ENCODE measurements at places on chromosomes 3 and 15. TPM values are rescaled to one million over a fixed set of nuclear protein-coding genes. Genes with fewer than 3 reads are reported as not detected.

Gene SPCS1
- total RNA-seq = 80.3 TPM

Gene COL7A1
- 15.7 TPM for total RNA-seq

Gene APOD
- not detected for total RNA-seq

GRCh38 chr15:69748131-69748530, 295.5 kb downstream of the RPLP1 start:
- no peak overlapping the region for H3K4me3 ChIP-seq
- no peak for DNase-seq
- H3K27ac ChIP-seq = no peak overlapping the region
- no peaks in the 10 kb centered on the region for H3K27me3 ChIP-seq
- no peaks in the 10 kb centered on the region for H3K4me1 ChIP-seq

DNA sequence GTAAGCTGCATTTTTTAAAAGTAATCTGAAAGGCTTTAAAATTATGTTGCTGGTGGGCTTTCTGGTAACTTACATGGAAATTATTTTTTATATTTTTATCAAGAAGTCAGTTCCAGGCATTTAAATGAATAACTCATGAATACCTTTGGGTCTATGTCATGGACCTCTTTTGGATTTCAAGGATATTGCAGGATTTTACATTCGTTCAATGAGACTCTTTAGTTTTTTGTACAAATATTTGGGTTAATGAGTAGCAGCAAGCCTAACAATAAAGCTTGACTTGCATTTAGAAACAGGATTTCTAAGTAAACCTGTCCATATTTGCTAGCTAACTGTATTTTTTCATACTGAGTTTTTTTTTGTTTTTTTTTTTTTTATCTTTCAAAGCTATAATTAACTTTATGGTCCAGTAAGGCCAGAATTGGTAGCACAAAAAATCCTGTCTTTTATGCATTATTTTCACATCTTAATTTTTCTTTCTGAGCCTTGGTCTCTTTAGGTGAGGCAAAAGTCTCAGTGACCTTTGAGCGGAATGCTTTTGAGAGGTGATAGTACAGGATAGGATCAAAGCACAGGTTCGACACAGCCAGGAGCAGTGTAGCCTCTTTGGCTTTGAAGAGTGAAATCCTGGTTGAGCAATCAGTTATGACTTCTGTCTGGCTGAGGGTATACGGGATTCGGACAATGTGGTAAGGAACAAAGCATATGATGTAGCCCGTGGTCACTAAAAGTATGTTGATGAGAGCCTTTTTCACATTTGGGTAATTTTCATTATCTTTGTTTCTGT, 4.8 kb downstream of the GPR171 start:
- DNase-seq = no peak
- peaks cover 3% of the 10 kb centered on the region for H3K36me3 ChIP-seq
- no peaks in the 10 kb centered on the region for H3K4me1 ChIP-seq
- no peak overlapping the region for H3K27ac ChIP-seq
- no peaks in the 10 kb centered on the region for H3K27me3 ChIP-seq

DNA sequence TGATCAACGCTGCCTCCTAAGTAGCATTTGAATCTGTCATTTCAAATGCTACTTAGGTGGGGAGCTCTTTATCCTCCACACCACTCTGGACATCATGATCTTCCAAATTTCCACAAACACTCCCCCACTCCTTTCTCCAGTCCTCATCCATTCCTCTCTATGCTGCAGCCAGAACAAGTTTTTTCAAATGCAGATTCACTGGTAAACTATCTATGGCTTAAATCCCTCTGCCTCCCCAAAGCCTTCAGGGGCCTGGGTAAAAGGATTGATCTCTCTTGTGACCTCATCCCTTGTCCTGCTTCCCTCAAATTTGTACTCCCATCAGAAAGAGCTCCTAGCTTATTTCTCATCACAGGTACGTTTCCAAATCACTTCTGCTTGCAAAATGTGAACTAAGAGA, 1.3 kb upstream of the AEN start:
- peaks cover 70% of the 10 kb centered on the region for H3K36me3 ChIP-seq
- peak overlapping the region; percentile 74 for H3K4me3 ChIP-seq
- peak; percentile 43 for DNase-seq
- H3K27me3 ChIP-seq = no peaks in the 10 kb centered on the region
- H3K4me1 ChIP-seq = no peaks in the 10 kb centered on the region

GRCh38 chr15:56871185-56871584, 47.3 kb upstream of the TCF12 start:
- no peaks in the 10 kb centered on the region for H3K27me3 ChIP-seq
- no peaks in the 10 kb centered on the region for H3K4me1 ChIP-seq
- H3K27ac ChIP-seq = no peak overlapping the region

GRCh38 chr3:66665021-66665695, 164.3 kb upstream of the LRIG1 start:
- H3K4me3 ChIP-seq = no peak overlapping the region
- no peak overlapping the region for H3K27ac ChIP-seq
- H3K4me1 ChIP-seq = no peaks in the 10 kb centered on the region
- H3K27me3 ChIP-seq = no peaks in the 10 kb centered on the region
- no peaks in the 10 kb centered on the region for H3K36me3 ChIP-seq

DNA sequence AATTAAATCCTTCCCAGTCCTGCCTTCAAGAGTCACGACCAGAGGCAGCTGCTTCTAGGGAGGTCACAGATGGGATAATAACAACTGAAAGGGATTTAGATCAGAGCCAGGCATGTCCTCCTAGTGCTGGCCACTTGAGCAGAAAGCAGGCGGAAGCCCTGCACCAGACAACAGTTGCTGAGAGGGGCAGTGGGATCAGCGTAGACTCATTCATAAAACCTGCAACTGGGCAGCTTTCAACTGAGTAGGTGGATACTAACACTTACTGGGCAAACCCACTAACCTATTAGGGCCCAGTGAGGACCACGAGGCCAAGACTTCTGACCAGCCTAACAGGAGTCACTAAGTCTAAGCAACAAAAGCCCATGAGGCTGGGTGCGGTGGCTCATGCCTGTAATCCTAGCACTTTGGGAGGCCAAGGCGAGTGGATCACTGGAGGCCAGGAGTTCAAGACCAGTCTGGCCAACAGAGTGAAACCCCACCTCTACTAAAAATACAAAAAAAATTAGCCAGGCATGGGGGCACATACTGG, 67.0 kb downstream of the DAPK2 start:
- H3K36me3 ChIP-seq = no peaks in the 10 kb centered on the region
- H3K27ac ChIP-seq = peak overlapping the region; percentile 42
- no peak overlapping the region for H3K4me3 ChIP-seq
- no peaks in the 10 kb centered on the region for H3K27me3 ChIP-seq

- peaks cover 36% of the 10 kb centered on the region for H3K36me3 ChIP-seq
- no peak for DNase-seq
- no peak overlapping the region for H3K4me3 ChIP-seq
- H3K4me1 ChIP-seq = no peaks in the 10 kb centered on the region
- H3K27ac ChIP-seq = no peak overlapping the region
- no peaks in the 10 kb centered on the region for H3K27me3 ChIP-seq
Measured at GRCh38 chr15:64213646-64214045, 50.8 kb upstream of the PPIB start.

DNA sequence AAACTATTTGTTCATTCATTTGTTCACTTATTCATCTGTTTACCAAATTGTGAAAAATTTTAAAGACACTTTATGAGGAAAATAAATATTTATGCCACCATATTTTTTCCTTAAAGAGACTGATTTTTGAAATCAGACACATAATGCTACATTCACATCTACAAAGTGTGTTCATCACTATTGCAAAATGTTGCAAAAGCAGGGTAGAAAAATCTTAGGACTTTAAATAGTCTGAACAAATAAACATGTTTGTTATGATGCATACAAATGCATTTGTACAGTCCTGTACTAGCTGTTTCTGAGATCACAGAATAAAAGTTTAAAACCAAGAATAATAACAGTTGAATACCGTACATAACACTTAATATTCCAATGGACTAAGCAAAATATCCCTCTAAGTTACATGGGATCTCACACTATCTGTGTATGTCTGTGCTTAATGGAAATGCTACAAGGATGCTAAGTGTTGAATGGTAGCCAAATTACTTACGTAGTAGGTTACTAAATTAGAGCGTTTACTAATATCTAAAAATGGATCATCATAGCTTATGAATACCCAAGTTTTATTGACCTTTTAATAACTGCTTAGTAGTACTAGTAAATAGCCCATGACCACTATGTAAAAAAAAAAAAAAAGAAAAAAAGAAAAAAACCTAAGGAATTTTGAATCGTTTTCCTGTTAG, 25.1 kb downstream of the ATP11B start:
- H3K36me3 ChIP-seq = peaks cover 5% of the 10 kb centered on the region
- DNase-seq = no peak
- no peak overlapping the region for H3K4me3 ChIP-seq
- H3K4me1 ChIP-seq = no peaks in the 10 kb centered on the region
- no peaks in the 10 kb centered on the region for H3K27me3 ChIP-seq

GRCh38 chr3:133490468-133491351, 82.8 kb upstream of the CDV3 start:
- no peaks in the 10 kb centered on the region for H3K4me1 ChIP-seq
- DNase-seq = no peak
- H3K27me3 ChIP-seq = no peaks in the 10 kb centered on the region
- H3K36me3 ChIP-seq = no peaks in the 10 kb centered on the region

GRCh38 chr3:123832692-123833397, 51.3 kb downstream of the MYLK start:
- H3K4me3 ChIP-seq = no peak overlapping the region
- no peaks in the 10 kb centered on the region for H3K27me3 ChIP-seq
- no peaks in the 10 kb centered on the region for H3K4me1 ChIP-seq
- DNase-seq = no peak
- no peaks in the 10 kb centered on the region for H3K36me3 ChIP-seq

All from endodermal cell (in vitro differentiated cells).